ENCODE measurements at places on chromosomes 2 and 18.
A peak's percentile ranks its signal among the peaks of the same experiment; 100 is the strongest.

DNA sequence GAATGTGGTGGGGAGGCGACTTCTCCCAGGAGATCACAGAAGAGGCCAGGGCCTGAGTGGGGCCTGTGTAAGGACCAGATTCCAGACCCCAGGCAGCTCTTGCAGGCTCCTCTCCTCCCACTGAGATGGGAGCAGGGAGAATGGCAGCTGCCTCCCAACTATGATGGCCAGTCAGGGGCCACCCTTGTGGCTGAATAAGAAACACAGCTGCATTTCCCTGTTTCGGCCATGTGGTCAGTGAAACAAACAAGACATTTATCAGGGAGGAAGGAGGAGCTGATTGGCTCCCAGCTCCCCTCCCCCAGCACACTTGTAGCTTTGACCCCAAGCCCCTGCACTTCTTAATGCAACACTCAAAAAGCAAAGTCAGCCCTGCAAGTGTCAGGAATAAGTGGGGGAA is 143.5 kb downstream of the CELF4 start:
- DNase-seq, result no peak

- DNase-seq, result peak; percentile 4
These were observed 300.1 kb upstream of the TRIB2 start for GRCh38 chr2:12416600-12416999.

DNA sequence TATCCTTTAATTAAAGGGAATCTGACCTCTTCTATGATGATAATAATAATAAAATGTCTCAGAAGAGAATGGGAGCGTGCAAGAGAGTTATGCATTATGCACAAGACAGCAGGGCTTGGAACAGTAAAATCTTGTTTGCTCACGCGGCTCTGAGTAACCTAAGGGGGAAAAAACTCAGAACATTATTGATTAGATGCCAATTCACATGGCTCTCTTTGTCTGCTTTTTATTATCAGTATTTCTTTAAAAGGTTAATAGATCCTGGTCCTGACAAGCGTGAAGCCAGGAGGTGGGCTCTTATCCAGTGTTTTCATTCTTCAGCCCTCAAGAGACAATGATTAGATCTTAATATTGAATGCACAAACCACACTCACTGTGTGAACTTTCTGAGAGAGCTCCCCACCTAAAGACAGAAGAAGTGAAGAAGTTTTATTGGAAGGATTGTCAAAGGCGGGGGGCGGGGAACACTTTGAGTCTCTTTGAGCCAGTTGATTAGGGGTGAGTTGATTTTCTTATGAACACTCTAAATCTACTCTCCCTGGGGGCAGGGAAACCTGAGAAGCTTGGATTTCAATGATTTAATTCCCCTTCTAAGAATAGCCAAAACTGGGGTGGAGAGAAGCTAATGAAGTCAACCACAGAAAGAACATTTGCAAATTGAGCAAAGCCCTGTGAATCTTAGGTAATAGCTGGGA is 127.5 kb upstream of the CTAGE1 start:
- DNase-seq, result no peak

- no peak for DNase-seq
These were observed 139.6 kb downstream of the TRABD2A start for GRCh38 chr2:84741182-84741822.

DNA sequence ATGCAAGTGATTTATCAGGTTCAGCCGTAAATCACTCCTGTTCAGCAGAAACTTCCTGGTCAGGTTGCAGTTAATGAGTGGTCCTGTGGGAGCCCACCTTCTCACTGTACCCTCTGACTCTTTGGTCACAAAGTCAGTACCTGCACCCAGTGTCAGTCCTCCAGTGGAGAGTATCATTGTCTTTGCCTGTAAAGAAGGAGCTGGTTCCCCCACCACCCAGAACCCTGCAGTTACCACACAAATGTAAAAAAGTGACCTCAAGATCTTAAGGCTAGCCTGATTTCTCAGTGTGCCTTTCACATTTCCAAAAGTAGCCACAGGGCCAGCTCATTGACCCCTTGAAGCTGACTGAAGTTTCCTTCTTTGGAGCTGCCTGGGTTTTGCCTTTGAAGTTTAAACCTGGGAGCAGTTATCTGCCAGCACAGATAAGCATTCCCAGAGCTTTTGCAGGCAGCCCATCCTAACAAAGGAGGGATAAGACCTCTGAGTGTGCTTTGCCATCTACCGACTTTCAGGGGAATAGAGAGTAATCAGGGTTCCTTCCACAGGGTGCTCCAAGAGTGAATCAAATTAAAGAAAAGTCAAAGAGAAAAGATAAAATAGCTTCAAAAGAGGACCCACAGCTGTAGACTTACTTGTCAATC is 725.2 kb downstream of the CPS1 start:
- DNase-seq, result no peak

DNA sequence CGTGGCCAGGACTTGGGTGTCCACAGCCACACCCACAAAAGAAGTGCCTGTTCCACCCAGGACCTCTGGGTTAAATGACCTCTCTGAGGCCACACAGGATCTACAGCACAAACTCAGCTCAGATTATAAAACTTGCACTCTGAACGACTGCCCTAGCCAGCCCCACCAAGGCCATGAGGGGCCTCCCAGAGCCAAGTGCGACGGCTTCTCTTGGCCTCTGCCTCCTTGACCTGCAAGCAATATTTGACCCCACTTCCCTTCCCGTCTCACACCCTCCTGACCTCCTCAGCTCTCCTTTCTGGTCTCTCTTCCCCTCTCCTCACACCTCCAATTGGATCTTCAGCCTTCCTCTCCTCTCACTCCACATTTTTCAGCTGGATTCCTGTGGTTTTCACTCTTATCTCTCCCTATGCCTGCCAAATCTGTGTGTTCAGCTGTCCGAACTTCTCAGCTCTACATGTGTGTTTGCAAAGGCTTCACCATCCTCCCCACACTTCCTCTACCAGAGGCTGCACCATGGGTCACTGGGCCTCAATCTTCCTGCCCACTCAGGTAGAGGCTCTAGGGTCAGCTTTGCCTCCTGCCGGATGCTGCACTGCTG is 25.3 kb upstream of the STEAP3 start:
- DNase-seq, result no peak

DNA sequence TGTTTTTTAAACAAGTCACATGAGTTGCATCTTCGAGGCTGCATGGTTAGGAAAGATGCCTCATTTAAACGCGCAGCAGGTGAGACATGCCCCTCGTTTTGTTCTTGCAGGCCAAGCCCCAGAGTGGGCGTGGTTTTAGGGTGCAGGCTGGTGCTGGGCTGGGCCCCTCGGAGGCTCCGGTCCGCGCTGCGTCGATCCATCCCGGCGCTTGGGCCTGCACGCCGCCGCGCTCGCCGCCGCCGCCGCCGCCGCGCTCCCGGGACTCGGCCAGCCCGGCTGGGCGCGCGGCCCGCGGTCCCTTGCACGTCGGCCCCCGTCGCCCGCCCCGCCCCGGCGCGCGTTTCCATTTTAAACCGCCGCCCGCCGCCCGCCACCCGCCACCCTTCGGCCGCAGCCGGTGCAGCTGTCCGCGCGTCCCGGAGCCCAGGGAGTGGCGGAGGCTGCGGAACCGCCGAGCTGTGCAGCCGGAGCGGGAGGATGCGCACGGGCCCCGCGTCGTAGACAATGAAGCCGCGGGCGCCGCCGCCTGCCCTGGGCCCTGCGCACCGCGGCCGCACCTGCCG is 175.5 kb downstream of the AGAP1 start:
- DNase-seq, result no peak
